Activated T-cell treated with anti-CD3 and anti-CD28 coated beads, Interleukin-2, amount 50 U/mL, for 4 hours (primary cell): ENCODE measurements at places on chromosomes 5 and 9. TPM values are rescaled to one million over a fixed set of nuclear protein-coding genes. Genes with fewer than 3 reads are reported as not detected.
A peak's percentile ranks its signal among the peaks of the same experiment; 100 is the strongest.

DNA sequence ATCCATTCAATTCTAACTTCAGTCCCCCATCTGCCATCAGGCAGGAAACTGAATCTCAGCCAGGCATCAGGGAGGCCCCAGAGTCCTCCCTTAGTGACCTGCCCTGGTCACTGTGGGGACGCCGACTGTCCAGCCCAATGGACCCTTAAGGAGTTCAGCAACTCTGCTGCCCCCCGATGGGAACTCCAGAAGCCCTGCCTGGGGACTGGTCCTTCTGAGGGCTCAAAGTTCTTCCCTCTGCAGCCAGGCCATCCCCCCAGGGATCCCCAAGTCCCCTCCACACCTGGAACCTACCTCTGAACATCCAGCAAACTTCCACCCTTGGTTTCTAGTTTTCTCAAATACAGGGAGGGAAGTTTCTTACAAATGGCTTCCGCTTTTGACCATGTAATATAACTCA is 76.8 kb downstream of the UBE2QL1 start:
- no peak for DNase-seq

WASHC1 gene
- 15.8 TPM for total RNA-seq

SPINK5 gene
- not detected for total RNA-seq

DNA sequence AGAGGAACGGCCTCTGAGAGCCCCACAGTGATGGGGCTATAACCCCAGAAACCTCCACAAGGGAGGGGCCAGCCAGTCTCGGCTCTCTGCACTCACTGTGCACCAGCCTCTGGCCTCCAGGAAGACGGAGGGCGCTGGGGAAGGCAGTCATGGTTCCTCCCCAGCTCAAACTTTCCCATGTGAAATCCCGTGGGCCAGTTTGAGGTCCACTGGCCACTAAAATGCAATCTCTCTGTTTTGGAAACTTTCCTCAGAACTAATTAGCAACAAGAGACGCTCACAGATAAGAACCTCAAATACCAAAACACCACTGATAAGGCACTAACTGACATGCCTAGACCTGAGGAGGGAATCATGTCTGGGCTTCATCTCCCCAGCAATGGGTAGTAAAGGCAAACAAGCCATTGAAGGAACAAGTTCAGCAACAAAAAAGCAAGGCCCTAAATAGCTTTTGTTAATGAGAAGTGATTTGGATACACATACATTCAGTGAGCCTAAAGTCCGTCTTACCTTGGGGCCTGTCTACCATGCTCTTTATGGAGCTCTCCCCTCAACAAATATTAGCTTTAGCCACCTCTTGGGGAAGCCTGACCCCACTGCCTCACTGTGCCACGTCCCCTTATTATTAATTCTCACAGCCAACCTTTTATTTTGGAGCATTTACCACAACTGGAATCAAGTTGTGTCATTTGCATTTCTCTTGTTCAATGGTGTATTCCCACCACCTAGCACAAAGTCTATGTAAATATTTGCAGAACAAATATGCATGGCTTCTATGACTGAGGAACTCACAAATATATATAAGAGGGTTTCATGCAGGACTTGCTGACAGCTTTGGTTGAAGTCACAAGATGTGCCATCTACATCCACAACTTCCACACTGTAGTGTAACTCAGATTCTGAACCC is 56.1 kb upstream of the GLRX start:
- DNase-seq, result no peak

CYLC2 gene
- total RNA-seq, result not detected

NKD2 gene
- 0.58 TPM for total RNA-seq

GRCh38 chr9:136088481-136088938 is 6.6 kb downstream of the NACC2 start:
- DNase-seq, result no peak

GRCh38 chr5:132813599-132814502 is 749 bp downstream of the SOWAHA start:
- DNase-seq, result peak; percentile 20

DNA sequence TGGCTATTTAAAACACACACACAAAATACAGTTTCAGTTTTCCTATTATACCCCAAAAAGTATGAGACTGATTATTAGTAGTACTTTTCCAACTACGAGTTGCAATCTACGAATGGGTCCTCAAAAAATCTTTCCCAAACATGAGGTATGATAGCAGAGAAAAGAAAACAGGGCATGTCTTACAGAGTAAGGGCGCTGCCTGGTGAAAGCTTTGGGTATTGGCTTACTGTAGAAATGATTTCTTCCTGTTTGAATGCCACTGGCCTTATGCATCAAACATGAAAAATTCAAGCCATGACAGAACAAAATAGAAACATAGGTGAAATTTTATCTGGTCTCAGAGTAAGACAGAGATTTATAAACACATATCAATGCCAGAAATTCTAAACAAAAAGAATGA is 448.0 kb downstream of the SPOCK1 start:
- DNase-seq, result no peak

SUSD3 gene
- total RNA-seq, result 7.7 TPM

DNA sequence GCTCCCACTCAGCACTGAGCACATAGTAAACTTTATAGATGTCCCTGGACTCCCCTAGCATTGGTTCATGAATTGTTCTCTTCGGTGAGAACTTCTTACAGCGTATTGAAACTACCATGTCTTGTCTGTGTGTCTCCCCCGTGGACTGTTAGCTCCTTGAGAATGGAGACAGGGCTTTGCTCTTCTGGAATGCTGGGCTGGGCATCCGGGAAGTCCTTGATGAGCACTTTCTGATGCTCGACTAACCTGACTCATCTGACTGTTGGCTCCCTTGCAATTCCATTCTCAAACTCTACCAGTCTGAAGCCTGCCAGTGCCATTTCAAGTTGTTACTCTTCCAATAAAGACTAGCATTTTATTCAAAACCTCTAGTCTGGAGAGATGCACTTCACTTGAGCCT is 15.0 kb upstream of the PFDN1 start:
- no peak for DNase-seq

DNA sequence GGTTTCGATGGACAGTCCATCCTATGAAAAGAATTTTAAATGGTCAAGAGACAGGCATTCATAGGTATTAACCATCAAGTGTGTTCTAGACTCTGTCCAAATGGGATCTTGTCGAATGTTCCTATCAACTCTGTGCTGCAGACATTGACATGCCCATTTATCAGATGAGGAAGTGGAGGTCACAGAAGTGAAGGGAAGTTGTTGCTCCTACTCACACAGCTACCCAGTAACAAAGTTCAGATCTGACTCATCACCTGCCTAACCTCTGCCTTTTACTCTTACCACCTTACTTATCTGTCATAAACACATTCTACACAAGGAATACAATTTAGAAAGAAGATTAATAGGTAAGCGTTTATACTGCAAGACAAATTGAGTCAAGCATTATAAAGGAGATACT is 426.2 kb upstream of the BRINP1 start:
- no peak for DNase-seq

SPATA31A3 gene
- total RNA-seq, result not detected

GRCh38 chr9:112299514-112299913 is 33.9 kb downstream of the PTBP3 start:
- no peak for DNase-seq

GRCh38 chr5:6633469-6634245 is 417 bp downstream of the SRD5A1 start:
- DNase-seq, result no peak

DNA sequence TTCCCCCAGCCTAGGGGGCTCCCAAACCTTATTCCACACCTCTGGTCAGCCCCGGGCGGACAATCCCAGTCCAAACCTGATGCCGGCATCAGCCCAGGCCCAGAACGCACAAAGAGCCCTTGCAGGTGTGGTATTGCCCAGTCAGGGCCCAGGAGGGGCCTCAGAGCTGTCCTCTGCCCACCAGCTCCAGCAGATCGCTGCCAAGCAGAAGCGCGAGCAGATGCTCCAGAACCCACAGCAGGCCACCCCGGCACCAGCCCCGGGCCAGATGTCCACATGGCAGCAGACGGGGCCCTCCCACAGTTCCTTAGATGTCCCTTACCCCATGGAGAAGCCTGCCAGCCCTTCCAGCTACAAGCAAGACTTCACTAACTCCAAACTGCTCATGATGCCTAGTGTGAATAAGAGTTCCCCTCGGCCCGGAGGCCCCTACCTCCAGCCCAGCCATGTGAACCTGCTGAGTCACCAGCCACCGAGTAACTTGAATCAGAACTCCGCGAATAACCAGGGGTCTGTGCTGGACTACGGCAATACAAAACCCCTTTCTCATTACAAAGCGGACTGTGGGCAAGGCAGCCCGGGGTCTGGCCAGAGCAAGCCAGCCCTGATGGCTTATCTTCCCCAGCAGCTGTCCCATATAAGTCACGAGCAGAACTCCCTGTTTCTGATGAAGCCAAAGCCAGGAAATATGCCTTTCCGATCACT is 27.6 kb upstream of the LTC4S start:
- no peak for DNase-seq

DNA sequence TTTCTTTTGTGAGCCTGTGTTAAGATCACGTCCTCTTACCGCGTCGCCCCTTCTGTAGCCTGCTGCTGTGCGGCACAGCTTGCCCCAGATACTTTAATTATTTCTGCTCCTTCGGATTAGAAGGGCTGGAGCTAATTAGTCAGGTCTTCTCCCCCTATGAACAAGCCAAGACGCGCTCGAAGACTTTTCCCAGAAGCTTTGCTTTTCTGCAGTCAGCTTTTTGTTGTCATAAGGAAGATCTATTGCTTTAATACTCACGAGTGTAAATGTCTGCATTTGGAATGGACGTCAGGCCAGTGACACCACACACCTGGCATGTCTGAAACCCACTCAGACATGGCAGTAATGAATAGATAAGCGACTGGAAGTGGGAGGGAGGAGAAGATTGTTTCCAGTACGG is 37.0 kb downstream of the PRUNE2 start:
- DNase-seq, result no peak

GRCh38 chr5:159332800-159333544 is 2.7 kb upstream of the IL12B start:
- DNase-seq, result no peak

GRCh38 chr5:111016801-111017200 is 54.7 kb upstream of the TSLP start:
- DNase-seq, result no peak

DNA sequence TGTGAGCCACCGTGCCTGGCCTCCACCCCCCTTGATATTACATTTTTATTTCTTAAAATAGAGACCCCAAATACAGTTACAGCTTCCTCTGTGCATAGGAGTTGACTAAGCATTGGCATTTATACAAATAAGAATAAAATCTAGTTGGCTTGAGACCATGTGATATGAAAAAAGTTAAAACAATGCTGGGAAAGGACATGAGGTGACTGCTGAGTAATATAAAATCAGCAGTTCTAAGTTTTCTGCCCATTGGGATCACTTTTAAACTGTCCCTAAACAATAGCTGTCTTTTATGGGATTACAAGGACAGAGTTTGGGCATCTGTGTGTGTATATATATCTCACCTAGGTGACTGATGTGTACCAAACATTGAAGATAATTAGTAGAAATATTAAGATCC is 96.6 kb downstream of the UBE2R2 start:
- DNase-seq, result no peak

DNA sequence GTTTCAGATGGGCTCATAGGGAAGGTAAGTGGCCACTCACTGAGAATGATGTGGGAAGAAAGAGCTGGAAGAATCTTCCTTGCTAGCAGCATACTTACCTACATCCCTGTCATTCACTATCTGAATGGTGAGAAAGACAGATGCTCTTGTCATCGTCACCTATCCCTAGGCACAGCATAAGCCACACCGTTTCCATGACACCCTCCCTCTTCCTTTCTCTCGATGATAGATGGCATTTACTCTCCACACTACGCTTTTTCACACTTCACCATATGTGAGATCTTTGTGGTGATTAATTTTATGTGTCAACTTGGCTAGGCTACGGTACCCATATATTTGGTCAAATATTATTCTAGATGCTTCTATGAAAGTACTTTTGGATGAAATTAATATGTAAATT is 44.4 kb upstream of the FER start:
- DNase-seq, result no peak

MED27 gene
- total RNA-seq, result 46.1 TPM

DNA sequence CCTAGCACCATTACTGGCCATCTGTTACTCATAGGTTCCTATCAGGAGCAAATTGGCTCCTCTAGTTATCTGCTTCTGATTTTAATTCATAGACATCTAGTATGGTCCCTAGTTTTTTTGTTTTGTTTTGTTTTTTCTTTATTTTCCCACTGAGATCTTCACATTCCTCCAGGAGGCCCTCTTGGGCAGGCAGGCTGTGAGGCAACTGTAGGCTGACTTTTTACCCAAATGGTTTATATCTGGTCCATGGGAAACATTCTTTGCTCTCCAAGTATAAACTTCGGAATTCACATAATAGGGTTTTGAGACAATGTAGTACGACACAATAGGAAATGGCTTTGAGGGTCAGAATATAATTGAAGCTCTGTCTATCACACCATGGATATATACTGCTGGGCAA is 250.9 kb upstream of the DAB2 start:
- no peak for DNase-seq

- no peak for DNase-seq
Observed at GRCh38 chr5:91998774-91999173, 615.7 kb upstream of the ARRDC3 start.

GRCh38 chr9:130319300-130319699 is 53.7 kb downstream of the HMCN2 start:
- no peak for DNase-seq

- DNase-seq, result no peak
Observed at GRCh38 chr9:131704988-131705387, 34.9 kb downstream of the RAPGEF1 start.

- no peak for DNase-seq
Observed at GRCh38 chr9:81619353-81620001, 69.9 kb downstream of the TLE1 start.

DNA sequence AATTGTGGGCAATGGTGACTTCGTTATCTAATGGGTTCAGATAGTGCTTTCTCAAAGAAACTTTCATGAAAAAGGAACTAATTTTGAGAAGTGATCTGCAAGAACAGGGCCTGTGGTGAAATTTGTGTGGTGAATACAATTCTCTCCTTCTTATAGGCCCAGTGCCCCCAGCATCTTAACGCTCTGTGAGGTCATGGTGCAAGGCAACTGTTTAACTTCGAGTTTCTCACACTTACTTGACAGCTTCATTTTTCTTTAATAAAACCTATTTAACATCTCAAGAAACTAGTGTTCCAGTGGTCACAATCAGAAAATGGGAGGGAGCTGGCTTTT is 69.2 kb downstream of the FAM114A2 start:
- no peak for DNase-seq

DNA sequence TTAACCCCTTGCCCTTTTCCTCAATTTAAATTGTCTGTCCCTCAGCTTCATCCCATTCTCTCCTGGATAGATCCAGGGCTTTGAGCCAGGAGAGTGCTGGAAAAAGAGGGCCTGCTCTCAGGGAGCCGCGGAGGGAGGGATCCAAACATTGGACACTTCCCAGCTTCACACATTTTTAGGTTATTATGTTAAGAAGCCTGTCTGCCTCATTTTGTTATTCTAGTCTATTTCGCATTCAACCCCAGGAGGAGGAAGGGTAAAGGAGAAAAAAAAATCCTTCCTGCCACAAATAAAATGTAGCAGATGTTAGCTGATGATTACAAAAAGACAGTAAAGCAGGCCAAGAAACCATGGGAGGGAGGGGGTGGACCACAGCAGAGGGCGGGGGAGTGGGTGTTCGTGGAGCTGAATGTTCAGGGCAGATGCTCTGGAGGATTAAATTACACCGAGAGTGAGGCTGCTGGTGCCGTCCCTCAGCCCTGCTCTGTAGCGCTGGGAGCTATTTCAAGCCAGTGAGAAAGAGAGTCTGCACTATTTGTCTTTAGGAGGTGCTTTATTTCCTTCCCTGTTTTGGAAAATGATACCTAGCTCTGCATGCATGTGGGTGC is 60.6 kb upstream of the ZFR start:
- DNase-seq, result no peak
